ELR (cell line): ENCODE measurements at places on chromosomes 7 and 10.

- no peak for DNase-seq
Observed at GRCh38 chr10:547591-548081, 141.8 kb downstream of the DIP2C start.

GRCh38 chr10:15704581-15704968, 15.1 kb downstream of the ITGA8 start:
- peak; percentile 29 for DNase-seq

- no peak for DNase-seq
Observed at GRCh38 chr10:4137299-4137698, 352.3 kb upstream of the KLF6 start.

GRCh38 chr7:151850491-151851124, 26.3 kb downstream of the PRKAG2 start:
- no peak for DNase-seq

DNA sequence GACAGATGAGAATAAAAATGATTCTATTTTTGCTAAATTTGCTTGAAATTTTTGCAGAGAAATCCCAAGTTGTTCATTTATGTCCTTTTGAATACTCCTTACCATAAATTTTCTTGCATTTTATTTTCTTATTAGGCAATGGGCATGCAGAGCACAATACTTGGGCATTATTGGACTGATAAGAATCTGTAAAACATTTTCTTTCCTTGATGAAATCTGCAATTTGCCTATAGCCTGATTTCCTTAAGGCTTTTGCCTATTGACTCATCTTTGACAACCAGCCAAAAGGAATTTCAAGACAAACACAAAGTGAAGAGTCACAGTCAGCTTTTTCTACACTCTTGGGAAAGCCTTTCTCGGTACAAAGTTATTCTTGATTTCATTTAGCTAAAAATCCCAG, 30.5 kb upstream of the GNAT3 start:
- peak; percentile 92 for DNase-seq

DNA sequence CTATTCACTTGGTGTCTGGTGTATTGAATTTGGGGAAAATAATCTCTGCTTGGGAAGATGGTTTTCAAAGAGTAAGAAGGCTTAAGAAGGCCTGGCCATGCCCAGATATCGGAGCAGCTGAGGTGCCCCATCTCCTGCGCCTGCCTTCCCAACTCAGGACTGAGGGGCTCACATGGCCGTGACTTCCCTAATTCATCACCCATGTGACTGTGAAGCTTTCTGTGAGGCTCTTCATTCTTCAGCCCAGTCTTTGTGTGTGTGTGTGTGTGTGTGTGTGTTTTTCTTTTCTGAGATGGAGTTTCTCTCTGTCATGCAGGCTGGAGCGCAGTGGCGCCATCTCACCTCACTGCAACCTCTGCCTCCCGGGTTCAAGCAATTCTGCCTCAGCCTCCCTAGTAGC, 53.2 kb downstream of the PROSER2 start:
- no peak for DNase-seq

DNA sequence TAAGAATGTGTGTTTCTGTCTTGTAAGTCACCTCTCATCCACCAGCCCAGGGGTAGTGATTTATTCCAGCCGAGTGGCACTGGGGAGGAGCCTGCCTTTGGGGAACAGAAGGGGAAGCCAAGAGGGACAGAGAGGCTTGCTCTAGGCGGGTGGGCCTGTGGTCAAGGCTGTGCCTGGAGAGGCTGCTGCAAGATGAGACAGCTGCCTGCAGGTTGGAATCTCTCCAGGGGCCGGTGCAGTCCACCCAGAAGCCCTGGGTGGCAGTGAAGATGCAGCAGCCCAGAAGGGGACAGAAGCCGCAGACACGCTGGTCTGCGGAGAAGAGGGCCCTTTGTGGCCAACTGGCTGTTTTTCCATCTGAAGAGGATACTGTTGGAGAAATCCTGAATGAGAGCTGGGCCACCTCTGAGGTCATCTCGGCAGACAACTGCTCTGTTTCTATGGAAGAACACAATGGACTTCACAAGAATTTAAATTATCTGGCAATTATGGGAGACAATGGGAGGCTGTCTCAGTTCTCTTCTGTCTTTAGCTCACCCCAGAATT, 175.7 kb downstream of the GFRA1 start:
- no peak for DNase-seq

- peak; percentile 79 for DNase-seq
Observed at GRCh38 chr10:61284222-61284890, 168.8 kb downstream of the TMEM26 start.

DNA sequence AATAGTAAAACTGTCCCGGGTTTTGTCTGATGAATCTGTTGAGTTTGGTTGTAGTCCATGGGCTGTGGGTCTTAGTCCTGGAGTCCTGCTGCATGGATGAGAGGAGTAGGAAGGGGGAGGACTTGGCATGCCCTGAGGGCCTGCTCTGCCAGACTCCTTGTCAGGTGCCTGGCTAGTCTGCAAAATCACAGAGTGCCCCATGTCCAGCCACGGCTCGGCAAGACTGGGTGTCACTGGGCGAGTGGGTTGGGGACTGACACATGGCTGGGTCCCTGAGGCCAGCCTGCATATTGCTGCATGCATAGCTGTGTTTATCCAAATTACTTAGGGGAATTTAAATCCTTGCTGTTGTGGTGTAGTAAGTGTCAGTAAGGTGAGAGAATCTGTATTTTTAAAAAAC, 9.7 kb downstream of the MINDY4 start:
- no peak for DNase-seq

GRCh38 chr10:3853016-3853415, 68.0 kb upstream of the KLF6 start:
- no peak for DNase-seq

- DNase-seq: no peak
Observed at GRCh38 chr7:27324246-27324645, 81.6 kb downstream of the EVX1 start.

DNA sequence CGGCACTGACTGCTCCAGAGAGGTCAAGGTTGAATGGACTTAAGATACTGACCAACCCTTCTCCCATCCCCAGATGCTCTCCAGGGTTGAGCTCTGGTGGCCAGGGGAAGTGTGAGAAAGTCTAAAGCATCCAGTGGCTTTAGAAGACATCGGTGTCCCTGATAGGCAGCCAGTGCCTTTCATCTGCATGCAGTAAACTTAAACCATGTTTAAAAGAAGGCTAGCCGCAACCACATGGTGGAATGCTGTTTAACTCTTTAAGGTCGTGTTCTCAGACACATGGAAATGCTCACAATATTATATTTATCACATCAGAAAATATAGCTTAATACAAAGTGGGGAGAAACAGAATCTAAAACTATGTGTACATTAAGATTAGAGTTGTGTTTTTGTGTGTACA, 137.0 kb downstream of the CNNM2 start:
- DNase-seq: no peak

GRCh38 chr10:88831709-88832108, 19.9 kb downstream of the ANKRD22 start:
- DNase-seq: no peak

- DNase-seq: no peak
Observed at GRCh38 chr10:50566150-50566549, 57.6 kb downstream of the SGMS1 start.

- no peak for DNase-seq
Observed at GRCh38 chr10:132560241-132560731, 22.7 kb downstream of the INPP5A start.

DNA sequence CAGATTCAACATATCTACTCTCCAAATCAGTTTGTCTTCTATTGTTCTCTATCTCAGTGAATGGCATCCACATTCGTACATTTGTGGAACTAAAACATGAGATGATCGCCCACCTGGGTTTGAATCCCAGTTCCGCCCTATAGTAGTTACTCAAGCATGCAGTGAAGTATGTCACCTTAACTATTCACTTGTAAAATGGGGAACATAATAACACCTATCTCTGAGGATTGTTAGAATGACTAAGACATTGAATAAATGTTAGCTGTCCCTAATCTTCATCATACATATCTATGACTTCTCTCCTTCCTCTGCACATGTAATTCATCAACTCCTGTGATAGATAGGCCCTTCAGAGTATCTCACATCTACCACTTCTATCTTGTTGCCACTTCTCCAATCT, 24.7 kb downstream of the UBE2D1 start:
- DNase-seq: no peak

DNA sequence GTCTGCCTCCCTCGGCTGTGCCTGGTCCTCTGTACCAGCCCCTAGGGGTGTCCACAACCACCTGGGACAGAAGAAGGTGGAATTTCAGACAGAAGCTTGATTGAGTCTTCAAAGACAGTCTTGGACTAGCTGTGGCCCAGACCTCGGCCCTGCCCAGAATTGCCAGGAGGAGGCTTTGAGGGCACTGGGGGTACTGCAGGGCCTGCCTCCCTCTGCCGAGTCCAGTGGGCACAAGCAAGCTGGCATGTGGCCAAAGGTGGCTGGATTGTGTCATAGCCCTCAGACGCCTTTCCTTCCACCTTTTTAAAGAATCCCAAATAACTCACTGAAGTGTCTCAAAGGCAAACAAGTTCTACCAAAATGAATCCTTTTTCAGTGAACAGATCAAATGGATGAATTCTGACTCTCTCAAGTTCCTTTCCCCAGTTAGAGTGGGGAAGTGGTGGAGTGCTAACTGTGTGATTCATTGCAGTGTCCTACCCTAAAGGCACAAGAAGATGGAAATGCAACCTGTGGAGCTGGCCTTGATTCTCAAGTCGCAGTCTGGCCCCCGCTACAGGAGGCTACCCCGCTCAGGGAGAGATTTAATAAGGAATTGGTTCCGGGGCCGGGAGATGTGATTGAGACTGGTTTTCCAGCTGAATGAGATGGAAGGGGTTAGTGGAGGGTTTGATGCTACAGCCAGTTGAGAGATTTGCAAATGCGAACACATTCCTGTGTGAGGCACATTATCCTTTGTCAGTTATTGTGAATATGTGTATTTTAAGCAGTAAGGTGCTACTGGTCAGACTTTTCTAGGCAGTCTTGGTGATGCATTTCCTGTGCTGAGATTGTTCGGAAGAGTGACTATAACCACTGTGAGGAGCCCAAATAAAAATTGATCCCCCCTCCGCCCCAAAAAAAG, 28.8 kb upstream of the SLC26A4 start:
- DNase-seq: no peak

GRCh38 chr7:45703373-45703821, 129.2 kb downstream of the ADCY1 start:
- DNase-seq: no peak

DNA sequence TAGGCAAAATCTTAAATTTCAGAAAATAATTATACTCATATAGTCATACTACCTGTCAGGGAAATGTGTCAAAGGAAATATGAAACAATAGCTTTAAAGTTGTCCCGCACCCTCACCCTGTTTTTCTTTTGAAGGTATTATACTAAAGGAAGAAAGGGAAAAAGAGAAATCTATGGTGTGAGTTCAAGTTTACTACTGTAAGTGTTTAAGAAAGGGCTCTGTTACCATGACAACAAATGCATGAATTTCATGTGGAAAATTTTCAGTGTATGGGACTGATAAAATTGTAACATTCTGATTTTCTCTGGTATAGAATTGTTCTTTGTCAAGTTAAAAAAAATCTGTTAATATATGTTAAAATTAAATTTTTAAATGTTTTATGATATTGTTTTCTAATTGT, 229.8 kb downstream of the ADK start:
- no peak for DNase-seq

DNA sequence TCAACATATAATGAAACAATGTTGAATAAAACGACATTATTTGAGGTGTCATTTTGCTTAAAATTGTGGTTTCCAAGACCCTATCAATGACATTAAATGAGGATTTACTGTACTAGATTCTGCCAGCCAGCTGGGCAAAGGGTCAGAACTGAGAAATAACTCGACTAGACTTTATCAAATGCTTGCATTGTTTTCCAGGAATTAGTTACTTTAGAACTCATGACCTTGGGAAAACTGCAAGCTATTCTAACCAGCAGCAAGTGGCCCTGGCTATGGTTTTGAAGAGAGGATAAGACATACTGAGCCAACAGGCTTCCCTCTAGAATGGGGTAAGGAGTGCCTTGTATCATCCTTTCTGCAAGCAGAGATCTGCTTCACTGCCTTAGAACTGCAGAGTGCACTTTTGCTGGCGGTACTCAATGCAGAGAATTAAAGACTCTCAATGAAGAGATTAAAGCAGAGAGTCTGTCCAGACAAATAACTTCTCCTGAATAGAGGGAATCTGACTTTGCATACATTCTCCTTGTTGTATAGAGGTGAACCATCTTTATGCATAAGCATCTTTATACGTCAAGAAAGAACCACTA, 281.5 kb downstream of the ARL4A start:
- no peak for DNase-seq

DNA sequence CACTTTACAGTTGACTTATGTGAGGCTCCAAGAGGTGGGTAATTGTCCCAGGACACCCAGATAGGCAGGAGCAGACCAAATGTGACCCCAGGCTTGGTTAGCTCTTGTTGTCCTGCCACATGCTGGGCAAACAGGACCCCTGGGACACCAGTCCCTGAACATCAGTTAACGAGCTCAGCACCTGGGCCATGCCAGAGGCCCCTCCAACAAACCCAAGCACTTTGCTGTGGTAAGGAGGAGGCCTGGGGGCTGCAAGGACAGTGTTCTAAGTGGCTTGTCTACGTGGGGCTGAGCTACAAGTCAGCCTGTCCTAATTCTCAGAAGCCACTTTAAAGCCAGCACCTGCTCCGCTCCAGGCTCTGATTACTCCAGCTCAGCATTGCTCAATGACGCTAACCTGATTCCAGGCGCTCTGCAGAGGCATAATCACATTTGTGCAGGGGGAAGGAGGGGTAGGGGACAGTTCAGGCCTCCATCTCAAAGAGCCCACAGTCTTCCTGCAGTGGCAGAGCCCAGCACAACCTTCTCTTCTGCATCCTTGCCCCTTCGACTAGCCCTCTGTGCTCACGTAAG, 57.2 kb downstream of the DDC start:
- DNase-seq: no peak

DNA sequence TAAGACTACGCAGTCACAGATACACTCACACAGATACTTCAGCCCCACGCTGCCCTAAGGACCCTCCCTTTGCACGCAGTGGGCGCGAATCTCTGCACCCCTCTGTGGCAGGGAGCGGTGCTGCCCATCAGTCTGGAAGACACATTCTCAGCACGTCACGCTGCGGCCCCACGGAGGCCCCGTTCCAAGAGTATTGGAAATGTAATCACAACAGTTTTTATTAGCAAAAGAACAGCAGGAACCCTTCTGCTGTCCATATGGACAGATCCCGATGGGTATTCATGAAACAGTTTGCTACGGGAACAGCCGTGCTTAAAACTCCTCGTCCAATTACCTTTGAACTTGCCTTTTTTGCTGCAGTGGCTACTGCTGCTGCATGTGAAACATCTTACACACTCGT, 131.0 kb downstream of the RPS24 start:
- DNase-seq: no peak

DNA sequence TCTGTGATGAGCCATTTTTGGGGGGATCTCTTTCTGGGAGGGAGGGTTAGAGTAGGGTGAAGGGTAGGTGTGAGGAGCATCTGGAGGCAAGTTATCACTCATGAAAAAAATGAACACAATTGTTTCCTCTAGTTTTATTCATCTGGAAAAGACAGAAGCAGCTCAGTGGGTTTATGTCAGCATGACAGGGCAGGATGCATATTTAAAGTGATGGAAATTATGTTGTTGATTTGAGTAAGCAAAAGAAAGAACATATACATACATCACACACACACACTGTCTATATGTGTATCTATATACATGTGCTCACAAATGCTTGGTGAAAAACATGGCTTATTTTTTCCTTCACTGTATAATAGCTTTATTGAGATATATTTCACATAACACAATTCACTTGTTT, 114.2 kb downstream of the ADCY1 start:
- no peak for DNase-seq
